NCI-H774 (cell line): ENCODE measurements at places on chromosomes 12 and 14.
A peak's percentile ranks its signal among the peaks of the same experiment; 100 is the strongest.

DNA sequence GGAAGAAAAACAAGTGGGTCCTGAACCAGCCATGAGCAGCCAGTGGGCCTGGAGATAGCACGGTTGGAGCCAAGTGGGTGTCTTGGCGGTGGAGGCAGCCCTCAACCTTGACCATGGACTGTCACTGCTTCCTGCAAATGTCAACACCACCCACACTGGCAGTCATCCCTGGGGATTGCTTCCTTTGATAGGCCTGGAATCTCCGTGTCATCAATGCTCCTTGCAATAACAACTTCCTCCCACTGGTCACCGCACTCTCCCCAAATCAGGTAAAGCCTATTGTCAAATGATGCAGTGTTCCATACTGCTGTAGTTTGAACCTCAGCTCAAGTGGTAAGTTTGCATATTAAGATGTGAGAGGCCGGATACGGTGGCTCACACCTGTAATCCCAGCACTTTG lies 129.1 kb downstream of the NTF3 start:
- no peak for DNase-seq

GRCh38 chr14:97388408-97388807 lies 591.2 kb downstream of the VRK1 start:
- DNase-seq: no peak

DNA sequence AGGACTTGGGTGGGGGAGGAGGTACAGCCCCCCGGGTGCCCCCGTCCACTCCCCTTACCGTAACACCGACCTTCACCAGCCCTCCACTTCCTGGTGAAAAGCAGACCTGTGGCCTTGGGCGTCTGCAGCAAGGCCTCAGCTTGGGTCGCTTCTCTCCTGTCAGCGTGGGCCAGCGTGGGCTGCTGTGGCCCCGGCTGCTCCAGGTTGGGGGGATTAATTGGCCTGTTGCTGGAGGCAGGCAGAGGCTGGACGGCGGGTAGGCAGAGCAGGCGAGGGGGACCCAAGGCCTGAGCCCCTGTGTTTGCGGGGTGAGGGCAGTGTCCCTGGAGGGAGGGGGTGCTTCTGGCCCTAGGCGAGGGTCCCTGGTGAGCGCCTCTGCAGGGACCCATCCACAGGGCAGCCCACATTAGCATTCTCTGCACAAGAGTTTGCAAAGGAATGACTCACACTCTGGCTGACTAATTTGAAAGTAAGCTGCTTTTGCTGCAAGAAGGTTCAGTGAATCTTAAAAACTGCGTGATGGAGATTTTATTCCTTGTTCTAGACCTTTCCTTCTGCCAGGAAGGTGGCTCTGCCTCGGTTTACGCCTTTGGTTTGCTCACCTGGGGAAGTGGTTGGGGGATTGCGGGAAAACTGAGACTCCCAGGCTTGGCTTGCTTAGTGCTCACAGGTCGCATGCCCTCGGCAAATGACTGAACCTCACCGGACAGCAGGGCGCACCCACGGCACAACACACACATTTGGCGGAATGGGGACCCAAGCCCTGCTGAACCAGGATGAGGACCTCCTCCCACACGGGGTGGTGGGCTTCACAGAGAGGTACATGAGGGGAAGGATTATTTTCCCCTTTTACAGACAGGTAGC lies 37.9 kb upstream of the DLK1 start:
- DNase-seq: no peak

GRCh38 chr14:55556929-55557623 lies 22.9 kb upstream of the KTN1 start:
- peak; percentile 33 for DNase-seq

- DNase-seq: no peak
These were observed 37.8 kb upstream of the TMEM132D start for GRCh38 chr12:129941618-129942017.

GRCh38 chr12:88207921-88208620 lies 66.0 kb downstream of the TMTC3 start:
- no peak for DNase-seq

DNA sequence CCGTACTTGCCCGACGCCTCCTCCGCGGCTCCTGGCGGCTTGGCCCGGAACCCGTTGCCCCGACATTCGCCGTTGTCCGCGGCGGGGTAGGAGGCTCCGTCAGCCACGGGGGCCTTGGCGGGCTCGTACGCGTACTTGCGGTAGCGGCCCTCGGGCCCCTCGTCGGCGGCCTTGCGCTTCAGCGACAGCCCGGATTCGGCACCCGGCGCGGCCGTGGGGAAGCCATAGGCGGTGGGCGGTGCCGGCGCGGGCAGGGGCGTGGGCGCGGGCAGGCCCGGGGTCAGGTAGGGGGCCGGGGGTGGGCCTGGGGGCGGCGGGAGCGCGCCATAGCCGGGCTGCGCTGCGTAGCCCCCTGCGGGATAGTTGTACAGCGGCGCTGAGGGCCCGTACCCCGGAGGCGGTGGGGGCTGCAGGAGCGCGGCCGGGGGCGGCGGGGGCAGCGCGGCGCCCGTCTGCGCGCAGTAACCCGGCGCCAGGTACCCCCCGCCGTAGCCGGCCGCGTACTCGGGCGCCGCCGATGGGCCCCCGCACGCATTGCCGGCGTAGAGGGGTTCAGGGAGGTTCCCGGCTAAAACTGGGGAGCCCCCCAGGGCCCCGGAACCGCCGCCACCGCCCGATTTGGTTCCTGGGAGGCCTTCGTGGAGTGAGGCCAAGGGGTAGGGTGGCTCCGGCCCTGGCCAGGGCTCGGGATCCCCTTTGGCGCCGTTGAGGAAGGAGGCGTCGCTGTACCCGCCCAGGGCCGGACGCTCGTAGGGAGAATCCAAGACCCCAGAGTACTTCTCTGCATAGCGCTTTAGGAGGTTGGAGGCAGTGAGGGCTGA lies 26.9 kb downstream of the FIGNL2 start:
- DNase-seq: no peak

DNA sequence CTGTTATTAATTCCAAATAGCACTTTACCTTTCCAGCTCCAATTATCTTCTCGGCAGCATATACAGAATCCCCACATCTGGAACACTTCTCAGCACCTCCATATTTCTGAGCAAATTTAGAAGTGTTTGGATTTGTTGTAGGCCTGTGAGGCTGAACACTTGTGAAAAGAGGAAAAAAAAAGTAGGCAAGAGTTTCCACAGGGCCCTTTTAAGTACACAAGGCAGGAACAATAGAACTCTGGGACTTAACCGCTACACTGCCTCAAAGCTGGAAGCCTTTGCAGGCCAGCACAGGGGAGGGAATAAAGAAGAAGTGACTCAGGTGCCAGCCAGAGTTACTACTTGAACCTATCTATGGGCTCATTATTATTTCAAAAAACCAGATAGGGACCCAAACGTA lies 18.6 kb downstream of the CSRP2 start:
- DNase-seq: no peak

DNA sequence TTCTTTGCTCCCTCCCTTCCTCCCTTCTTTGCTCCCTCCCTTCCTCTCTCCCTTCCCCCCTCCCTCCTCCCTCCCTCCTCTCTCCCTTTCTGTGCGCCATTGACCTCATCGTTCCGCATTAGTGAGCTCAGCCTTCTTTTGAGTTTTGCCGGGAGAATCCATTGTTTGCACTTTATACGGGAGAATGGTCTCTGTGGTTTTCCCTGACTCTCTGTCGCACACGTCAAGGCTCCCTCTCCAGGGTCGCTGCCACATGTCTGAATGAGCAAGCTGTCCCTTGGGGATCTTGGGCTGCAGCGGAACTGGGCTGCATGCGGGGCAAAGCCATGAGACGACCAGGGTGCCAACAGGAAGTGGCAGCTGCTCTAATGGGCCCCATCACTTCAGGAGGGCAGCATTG lies 118.5 kb downstream of the GLT1D1 start:
- DNase-seq: peak; percentile 59

DNA sequence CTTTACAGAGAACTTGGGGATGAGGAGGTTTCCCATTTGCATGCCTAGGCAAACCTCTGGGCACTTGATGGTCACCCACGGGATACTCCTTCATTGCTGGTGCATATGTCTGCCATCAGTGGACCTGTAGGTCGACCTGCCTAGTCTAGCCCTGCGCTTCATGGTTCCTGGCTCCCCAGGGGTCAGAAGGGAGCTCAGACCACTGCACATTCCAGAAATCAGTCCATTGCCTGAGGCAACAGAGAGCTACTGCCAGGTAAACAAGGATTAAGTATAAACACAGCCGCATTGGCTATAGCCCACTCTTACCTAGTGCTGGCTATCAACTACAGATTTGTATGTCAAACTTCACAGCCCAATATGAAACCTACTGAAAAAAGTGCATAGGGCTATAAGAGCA lies 476.4 kb downstream of the SOX5 start:
- DNase-seq: no peak
